Putamen (tissue), 1 donor: ENCODE measurements at places on chromosomes 16 and 17.

GRCh38 chr17:50168319-50168718, 2.5 kb downstream of the SGCA start:
- DNase-seq, result no peak

DNA sequence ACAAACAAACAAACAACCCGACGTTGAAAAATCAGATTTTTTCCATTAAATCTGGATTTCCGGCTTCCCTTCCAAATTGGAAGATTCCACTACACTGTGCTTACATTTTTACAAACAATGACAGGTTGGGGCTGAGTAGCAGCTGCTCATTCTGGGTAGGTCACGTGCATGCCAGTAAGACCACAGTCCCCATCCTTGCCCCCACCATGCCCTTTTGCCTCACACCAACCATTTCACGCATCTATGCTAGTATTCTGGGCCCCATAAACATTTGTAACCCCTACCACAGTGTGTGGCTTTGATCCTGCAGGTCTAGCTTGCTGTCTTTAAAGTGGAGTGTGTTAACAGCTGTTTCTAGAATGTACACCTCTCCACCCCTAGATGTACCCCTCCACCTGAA, 366.1 kb downstream of the XYLT1 start:
- no peak for DNase-seq

- DNase-seq, result no peak
Measured at GRCh38 chr16:50844840-50845239, 103.0 kb downstream of the CYLD start.

DNA sequence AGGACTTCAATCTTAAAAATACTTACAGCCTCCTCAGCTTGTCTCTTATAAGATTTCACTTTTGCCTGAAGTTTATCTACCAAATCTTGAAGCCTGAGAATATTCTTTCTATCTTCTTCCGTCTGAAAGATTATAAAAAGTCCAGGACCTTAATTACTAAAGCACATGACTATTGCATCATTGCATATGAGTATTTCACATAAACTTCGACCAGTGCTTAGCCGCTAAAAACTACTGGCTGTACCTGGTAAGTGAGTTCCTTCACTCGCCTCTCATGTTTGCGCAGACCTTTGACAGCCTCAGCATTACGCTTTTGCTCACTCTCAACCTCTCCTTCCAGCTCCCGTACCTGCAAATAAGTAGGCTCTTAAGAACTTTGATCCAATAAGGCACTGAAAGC, 4.7 kb upstream of the MYH1 start:
- DNase-seq, result no peak

DNA sequence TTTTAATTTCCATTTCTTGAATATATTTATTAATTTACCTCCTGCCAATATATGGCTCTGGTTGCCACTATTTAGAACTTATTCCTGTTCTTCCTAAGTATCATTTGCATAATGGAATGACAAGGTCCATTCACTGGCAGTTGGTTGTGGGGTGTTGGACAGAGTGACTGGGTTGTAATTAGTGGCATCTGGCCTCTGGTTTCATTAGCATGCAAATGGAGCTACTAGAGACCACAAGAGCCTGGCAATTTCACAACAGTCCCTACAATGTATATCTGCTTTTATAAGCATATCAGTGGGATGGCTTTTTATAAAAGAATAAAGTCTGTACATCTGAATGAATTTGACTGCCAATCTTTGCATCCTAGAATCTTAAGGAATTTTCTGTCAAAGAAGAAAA, 1030.9 kb upstream of the CDH8 start:
- DNase-seq, result no peak

DNA sequence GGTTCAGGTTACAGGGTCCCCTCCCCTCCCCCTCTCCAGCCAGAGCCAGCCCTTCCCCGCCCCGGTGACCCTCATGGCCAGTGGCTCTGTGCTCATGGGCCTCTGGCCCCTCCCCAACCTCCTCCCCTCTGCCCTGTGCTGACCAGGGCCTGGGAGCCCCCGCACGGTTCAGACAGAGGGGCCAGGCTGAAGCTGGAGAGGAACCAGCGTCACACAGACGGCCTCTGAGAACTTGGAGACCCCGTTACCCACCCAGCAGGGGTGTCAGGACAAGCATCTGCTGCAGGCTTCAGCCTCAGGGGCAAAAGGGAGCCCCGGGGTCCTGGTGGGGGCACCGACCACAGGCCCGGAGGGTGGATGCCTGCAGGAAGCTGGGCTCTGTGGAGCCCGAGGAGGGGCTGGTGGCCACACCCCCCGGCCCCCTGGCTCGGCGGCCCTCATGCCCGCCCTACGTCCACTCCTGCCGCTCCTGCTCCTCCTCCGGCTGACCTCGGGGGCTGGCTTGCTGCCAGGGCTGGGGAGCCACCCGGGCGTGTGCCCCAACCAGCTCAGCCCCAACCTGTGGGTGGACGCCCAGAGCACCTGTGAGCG, at the start of gene WFIKKN1:
WFIKKN1 (plus strand) TSS at position 171 of the 591 bp plus-strand sequence; CDS start at position 440, 269 bp downstream.
- no peak for DNase-seq

GRCh38 chr17:40026816-40027613, 11.8 kb downstream of the CSF3 start:
- DNase-seq, result peak; percentile 63

DNA sequence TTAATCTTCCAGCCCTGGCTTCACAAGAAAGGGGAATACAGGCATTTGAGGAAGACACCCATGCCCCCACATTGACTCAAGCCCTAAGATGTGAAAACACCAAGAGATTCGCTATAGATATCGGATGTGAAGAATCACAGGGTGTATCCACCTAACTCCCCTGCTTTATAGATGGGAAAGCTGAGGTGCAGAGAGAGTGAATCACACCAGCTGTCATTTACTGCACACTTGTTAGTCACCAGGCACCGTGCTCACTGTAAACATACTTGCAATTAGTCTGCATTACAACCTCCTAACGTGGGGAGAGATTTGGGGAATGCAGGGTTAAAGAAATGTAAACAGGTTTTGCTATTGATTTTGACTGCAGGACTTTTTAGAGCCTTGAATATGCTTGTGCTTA, 325.5 kb downstream of the C16orf95 start:
- no peak for DNase-seq

GRCh38 chr17:78345791-78346494, 13.9 kb downstream of the SOCS3 start:
- no peak for DNase-seq

GRCh38 chr17:75091855-75092327, 4.1 kb downstream of the SLC16A5 start:
- DNase-seq, result no peak

DNA sequence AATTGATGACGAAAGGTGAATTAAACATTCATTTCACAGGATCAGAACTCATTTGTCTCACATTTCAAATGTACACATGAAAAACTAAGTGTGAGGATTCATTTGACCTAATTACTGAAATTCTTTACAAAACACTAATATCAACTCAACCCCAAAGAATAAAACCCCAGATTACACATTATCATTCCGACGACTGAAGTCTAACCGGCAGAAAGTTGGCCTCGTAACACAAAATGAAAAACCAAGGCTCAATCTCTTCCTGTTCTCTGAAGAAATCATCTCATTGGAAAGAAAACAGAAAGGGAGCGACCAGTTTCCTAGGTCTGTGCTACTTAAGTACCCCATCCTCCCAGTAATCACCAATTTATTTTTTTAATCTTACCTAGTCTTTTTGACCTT, 1.8 kb downstream of the JPT1 start:
- no peak for DNase-seq

GRCh38 chr17:66892246-66892645, 57.3 kb downstream of the CACNG5 start:
- DNase-seq, result no peak

- no peak for DNase-seq
Measured at GRCh38 chr16:78778101-78779004, 678.9 kb downstream of the WWOX start.

- DNase-seq, result no peak
Measured at GRCh38 chr16:12043953-12044352, 67.4 kb downstream of the SNX29 start.

GRCh38 chr16:10305912-10306311, 79.9 kb upstream of the ATF7IP2 start:
- no peak for DNase-seq

DNA sequence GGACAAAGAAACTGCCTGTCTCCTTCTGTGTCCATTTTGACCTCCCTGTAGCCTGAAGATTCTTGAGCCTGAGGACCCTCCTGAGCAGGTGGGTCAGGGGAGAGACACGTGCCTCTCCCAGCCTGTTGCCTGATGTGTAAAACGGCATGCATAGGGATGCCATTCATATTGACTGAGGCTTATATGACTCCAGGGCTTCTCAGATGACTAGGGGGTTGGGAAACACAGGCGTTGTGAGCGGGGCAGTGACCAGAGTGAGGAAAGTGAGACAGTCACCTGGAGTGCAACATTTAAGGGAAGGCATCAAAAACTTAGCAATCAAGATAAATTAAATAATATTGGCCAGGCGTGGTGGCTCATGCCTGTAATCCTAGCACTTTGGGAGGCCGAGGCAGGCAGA, 5.1 kb upstream of the SLC16A5 start:
- DNase-seq, result no peak

DNA sequence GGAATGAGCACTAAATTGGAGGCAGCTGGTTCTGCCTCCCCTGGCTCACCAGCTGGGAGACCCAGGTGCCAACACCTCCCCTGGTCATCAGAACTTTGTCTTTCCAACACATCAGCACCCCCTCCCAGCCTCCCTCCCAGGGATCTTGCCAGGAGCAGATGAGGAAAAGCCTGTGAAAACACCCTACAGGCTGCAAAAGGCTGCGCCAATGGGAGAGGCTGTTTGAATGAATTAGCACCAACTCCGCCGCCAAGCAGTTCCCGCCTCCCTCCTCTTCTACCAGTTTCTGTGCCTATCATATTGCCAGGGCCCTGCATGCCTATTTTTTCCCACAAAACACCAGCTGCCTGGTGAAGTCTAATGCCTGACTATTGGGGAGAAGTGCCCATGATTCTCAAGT, 137.0 kb downstream of the AIPL1 start:
- DNase-seq, result no peak

DNA sequence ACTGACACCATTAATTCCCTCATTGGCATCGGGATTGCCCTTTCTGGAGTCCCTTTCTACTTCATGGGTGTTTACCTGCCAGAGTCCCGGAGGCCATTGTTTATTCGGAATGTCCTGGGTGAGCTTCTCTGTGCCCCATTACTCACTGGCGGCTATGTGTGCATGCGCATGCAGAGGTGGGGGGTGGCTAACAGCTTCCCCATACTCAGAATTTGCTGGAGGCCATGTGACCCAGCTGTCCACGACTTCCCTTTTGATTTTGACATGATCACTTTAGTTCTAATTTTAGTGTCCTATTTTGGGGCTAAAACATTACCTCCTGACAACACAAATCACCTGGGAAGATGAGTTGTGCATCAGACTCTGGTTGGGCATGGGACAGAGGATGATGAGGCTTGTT, 14.1 kb downstream of the SLC7A6OS start:
- no peak for DNase-seq

DNA sequence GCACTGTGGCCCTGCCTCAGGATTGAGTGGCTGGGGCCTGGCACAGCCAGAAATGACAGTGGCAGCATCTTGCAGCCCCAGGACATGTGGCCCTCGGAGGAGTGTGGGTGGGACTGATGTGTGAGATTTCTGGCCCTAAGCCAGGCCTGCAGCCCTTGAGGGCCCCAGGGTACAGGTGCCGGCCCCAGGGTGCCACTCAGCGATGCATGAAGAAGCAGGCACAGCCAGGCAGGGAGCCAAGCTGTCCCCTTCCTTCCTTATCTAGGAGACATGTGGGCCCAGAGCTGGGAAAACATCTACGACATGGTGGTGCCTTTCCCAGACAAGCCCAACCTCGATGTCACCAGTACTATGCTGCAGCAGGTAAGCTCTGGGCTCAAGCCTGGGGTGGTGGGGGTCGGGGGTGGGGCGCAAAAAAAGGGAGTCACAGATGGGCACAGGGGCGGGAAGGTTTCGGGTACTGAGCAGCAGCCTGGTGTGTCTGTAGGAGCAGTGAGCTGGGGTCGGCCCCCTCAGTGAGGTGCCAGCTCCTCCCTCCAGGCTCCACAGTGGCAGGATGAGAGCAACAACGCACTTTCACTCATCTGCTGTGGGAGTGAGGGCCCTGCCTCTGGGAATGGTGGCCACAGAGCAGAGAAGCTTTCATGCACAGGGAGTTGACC, 4.1 kb downstream of the ACE start:
- DNase-seq, result no peak

- DNase-seq, result no peak
Measured at GRCh38 chr17:67121316-67121891, 77.0 kb downstream of the CACNG1 start.
